ENCODE measurements at places on chromosomes 7 and 10.
A peak's percentile ranks its signal among the peaks of the same experiment; 100 is the strongest.

- H3K27me3 ChIP-seq: no peaks in the 10 kb centered on the region
- H3K4me3 ChIP-seq: no peak overlapping the region
- no peaks in the 10 kb centered on the region for H3K36me3 ChIP-seq
- no peaks in the 10 kb centered on the region for H3K4me1 ChIP-seq
- DNase-seq: peak; percentile 49
These were observed 604.8 kb upstream of the IGFBP3 start for GRCh38 chr7:46525876-46526275.

DNA sequence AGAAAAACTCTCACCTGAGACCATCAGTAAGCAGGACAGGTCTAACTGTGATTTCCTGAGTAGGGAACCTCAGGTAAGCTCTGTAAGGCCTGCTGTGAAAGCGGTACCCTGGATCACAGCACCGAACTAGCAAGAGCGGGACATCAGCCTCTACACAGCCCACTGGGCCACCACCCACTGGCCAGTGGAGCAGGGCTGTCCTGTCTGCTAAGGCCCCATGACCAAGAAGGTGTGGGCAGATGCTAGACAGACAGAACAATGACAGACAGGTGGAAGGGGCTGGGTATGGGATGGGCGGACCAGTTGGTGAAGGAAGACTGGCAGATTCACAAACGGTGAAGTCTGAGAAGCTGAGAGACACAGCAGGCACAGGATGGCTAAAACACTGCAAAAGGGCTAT is 79.4 kb upstream of the DDC start:
- H3K27me3 ChIP-seq: no peaks in the 10 kb centered on the region
- no peak overlapping the region for H3K27ac ChIP-seq
- no peak for DNase-seq
- H3K36me3 ChIP-seq: no peaks in the 10 kb centered on the region

DNA sequence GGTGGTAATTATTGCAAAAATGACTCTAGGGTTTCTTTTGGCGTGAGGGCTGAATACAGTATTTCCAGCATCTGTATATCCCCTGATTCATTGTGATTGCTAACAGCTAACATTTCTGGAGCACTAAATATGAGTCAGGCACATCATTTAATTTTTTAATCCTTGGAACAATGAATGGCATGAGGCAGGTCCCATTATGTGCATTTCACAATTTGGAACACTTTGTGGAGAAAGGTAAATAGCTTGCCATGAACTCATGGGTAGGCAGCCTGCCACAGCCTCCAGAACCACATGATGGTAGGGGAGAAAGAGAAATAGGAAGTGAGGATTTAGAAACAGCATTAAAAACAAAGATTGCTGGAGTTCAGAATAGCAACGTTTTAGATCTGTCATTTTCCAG is 1.7 kb downstream of the NPTX2 start:
- H3K36me3 ChIP-seq: no peaks in the 10 kb centered on the region
- H3K4me1 ChIP-seq: no peaks in the 10 kb centered on the region
- DNase-seq: no peak
- H3K27ac ChIP-seq: no peak overlapping the region
- no peaks in the 10 kb centered on the region for H3K27me3 ChIP-seq

- H3K27ac ChIP-seq: no peak overlapping the region
- no peak overlapping the region for H3K4me3 ChIP-seq
- H3K36me3 ChIP-seq: no peaks in the 10 kb centered on the region
- no peaks in the 10 kb centered on the region for H3K4me1 ChIP-seq
- DNase-seq: no peak
- H3K27me3 ChIP-seq: no peaks in the 10 kb centered on the region
These were observed 16.4 kb upstream of the ITPRID1 start for GRCh38 chr7:31497516-31497915.

GRCh38 chr10:90435296-90435695 is 422.5 kb downstream of the HTR7 start:
- DNase-seq: no peak
- H3K36me3 ChIP-seq: no peaks in the 10 kb centered on the region
- H3K4me1 ChIP-seq: no peaks in the 10 kb centered on the region
- no peak overlapping the region for H3K4me3 ChIP-seq

DNA sequence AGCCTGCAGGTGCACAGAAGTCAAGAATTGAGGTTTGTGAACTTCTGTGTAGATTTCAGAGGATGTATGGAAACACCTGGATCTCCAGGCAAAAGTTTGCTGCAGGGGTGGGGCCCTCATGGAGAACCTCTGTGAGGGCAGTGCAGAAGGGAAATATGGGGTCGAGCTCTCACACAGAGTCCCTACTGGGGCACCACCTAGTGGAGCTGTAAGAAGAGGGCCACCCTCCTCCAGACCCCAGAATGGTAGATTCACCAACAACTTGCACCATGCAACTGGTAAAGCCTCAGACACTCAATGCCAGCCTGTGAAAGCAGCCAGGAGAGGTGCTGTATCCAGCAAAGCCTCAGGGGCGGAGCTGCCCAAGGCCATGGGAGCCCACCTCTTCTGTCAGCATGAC is 205.8 kb downstream of the CCSER2 start:
- H3K4me3 ChIP-seq: no peak overlapping the region
- H3K4me1 ChIP-seq: no peaks in the 10 kb centered on the region
- H3K27ac ChIP-seq: no peak overlapping the region
- no peaks in the 10 kb centered on the region for H3K36me3 ChIP-seq
- no peaks in the 10 kb centered on the region for H3K27me3 ChIP-seq

- no peaks in the 10 kb centered on the region for H3K27me3 ChIP-seq
- DNase-seq: no peak
- H3K4me1 ChIP-seq: no peaks in the 10 kb centered on the region
- no peaks in the 10 kb centered on the region for H3K36me3 ChIP-seq
- no peak overlapping the region for H3K27ac ChIP-seq
These were observed 71.3 kb upstream of the ITPRID1 start for GRCh38 chr7:31442626-31443025.

DNA sequence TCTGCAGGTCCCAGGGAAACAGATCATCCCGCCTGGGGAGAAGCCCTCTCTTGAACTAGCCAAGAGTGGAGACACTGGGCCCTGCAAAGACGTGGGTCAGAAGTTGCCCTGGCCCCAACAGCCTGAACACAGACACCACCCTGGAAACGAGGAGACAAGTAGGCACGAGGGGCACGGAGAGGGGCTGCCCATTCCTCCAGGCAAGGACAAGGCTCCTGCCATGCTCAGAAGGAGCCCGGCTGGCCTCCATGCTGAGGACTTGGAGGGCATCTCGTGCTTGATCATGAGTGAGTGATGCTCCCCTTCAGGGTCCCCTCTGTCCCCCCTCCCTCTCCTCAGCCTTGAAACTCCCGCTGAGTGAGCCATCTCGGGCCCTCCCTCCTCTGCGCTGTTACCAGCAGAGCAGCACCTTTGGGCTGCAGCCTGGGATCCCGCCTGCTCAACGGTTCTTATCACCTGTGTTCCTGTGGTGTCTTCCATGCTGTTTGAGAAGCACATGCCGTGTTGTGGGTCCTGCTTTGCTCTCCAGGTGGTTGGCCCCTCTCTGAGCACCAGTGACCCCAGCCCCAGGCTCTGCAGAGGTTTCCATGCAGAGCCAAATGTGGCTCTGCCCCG is 544.3 kb downstream of the TCERG1L start:
- H3K36me3 ChIP-seq: no peaks in the 10 kb centered on the region
- H3K4me1 ChIP-seq: no peaks in the 10 kb centered on the region
- H3K27me3 ChIP-seq: no peaks in the 10 kb centered on the region
- H3K4me3 ChIP-seq: no peak overlapping the region
- DNase-seq: no peak

- peak; percentile 11 for DNase-seq
- H3K4me3 ChIP-seq: no peak overlapping the region
These were observed 770.9 kb downstream of the TNS3 start for GRCh38 chr7:46810986-46811385.

DNA sequence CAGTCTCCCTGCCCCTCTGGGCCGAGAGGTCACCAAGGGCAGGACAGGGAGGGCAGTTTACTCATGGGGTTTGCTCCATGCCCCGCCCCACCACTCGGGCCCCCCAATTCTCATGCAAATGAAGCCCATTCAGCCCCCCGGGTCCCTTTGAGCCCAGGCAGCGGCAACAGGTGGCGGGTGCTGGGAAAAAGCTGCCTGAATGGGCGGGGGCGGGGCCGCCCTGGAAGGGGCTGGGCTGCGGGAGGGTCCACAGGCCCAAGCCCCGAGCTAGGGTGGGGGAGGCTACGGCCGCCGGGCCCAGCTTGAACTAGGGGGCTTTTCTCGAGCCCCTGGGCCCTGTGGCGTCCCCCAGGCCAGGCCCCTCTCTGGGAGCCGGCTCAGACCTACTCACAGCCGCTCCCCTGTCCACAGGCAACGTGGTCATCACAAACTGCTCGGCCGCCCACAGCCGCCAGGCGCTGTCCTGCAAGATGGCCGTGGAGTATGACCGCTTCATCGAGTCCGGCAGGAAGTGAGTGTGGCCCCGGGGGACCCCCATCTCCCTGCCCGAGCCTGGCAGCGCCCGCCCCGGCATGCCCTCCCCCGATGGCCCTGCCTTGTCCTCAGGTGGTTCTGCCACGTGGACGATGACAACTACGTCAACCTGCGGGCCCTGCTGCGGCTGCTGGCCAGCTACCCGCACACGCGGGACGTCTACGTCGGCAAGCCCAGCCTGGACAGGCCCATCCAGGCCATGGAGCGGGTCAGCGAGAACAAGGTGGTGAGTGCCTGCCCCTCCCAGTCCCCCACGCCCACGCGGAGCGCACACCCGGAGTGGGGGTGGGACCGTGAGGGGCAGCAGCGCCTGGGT is 5.5 kb downstream of the LFNG start:
- no peak for DNase-seq
- H3K4me1 ChIP-seq: peaks cover 22% of the 10 kb centered on the region
- no peak overlapping the region for H3K27ac ChIP-seq
- H3K36me3 ChIP-seq: no peaks in the 10 kb centered on the region

DNA sequence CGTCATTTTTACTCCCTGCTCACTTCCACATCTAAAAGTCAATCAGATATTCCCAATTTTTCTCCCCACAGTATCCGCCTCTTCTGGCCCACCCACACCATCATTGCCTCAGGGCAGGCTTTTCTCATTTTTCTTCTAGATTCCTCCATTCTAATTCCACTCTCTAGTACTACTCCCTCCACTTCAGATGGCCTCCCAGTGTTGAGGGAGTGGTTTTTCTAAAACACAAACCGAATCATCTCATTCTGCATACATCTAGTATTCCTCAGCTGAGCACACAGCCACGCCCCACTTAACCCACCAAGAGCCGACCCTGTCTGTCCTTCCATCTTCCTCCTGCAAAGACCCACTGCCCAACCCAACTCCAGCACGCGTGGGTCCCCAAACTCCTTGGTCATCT is 314.9 kb upstream of the NPVF start:
- no peak for DNase-seq
- H3K4me3 ChIP-seq: no peak overlapping the region
- H3K27ac ChIP-seq: no peak overlapping the region
- H3K36me3 ChIP-seq: no peaks in the 10 kb centered on the region
- H3K4me1 ChIP-seq: no peaks in the 10 kb centered on the region

- H3K4me3 ChIP-seq: no peak overlapping the region
- no peaks in the 10 kb centered on the region for H3K27me3 ChIP-seq
- no peaks in the 10 kb centered on the region for H3K36me3 ChIP-seq
- H3K27ac ChIP-seq: no peak overlapping the region
These were observed 708.7 kb downstream of the SUGCT start for GRCh38 chr7:40843338-40843985.

- no peak overlapping the region for H3K4me3 ChIP-seq
- H3K4me1 ChIP-seq: no peaks in the 10 kb centered on the region
- DNase-seq: no peak
- no peaks in the 10 kb centered on the region for H3K36me3 ChIP-seq
- H3K27me3 ChIP-seq: no peaks in the 10 kb centered on the region
These were observed 34.2 kb downstream of the SP4 start for GRCh38 chr7:21462081-21462480.

- no peak overlapping the region for H3K4me3 ChIP-seq
- H3K27ac ChIP-seq: no peak overlapping the region
- H3K27me3 ChIP-seq: no peaks in the 10 kb centered on the region
- no peaks in the 10 kb centered on the region for H3K4me1 ChIP-seq
- H3K36me3 ChIP-seq: no peaks in the 10 kb centered on the region
These were observed 29.5 kb downstream of the LYZL2 start for GRCh38 chr10:30600005-30600404.

DNA sequence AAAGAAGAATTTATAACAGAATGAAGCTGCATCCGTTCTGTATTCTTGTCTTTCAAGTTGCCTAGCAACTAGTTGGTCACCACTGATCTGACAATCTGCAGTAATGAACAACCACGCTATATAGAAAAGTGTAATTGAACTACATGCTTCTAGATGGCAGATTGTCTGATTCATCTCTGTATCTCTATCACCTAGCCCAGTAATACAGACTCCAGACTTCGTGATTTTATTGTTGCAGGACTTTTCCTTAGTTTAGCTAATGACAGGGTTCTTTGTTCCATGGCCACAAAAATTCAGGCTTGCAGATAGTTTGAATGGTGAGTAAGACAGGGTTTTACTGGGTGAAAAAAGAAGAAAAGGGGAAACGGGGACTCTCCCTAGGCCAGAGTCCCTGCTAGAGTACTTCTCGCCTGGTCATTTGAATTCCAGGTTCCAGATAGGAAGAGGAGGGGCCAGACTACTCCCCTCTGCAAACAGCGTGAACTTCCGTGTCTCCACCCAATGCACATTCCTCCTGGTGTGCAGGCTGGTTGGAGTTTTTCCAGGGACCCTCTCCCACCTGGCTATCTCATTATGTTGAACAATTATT is 45.9 kb downstream of the COL1A2 start:
- DNase-seq: no peak
- H3K4me1 ChIP-seq: no peaks in the 10 kb centered on the region
- no peaks in the 10 kb centered on the region for H3K36me3 ChIP-seq
- no peaks in the 10 kb centered on the region for H3K27me3 ChIP-seq
- no peak overlapping the region for H3K27ac ChIP-seq

- no peak for DNase-seq
- H3K27ac ChIP-seq: no peak overlapping the region
- H3K36me3 ChIP-seq: peaks cover 4% of the 10 kb centered on the region
- peaks cover 4% of the 10 kb centered on the region for H3K4me1 ChIP-seq
These were observed 25.6 kb downstream of the HIPK2 start for GRCh38 chr7:139752148-139752547.

- H3K4me3 ChIP-seq: no peak overlapping the region
- H3K4me1 ChIP-seq: no peaks in the 10 kb centered on the region
- no peak for DNase-seq
- no peak overlapping the region for H3K27ac ChIP-seq
These were observed 172.3 kb downstream of the AUTS2 start for GRCh38 chr7:69770613-69771012.

- H3K36me3 ChIP-seq: no peaks in the 10 kb centered on the region
- H3K4me3 ChIP-seq: no peak overlapping the region
- DNase-seq: no peak
- H3K27me3 ChIP-seq: no peaks in the 10 kb centered on the region
- H3K4me1 ChIP-seq: no peaks in the 10 kb centered on the region
These were observed 354.6 kb upstream of the SHH start for GRCh38 chr7:156166692-156167416.
